Activated CD4-positive, alpha-beta memory T cell treated with anti-CD3 and anti-CD28 coated beads for 36 hours (primary cell): ENCODE measurements at places on chromosomes 5 and 9. TPM values are rescaled to one million over a fixed set of nuclear protein-coding genes. Genes with fewer than 3 reads are reported as not detected.
A peak's percentile ranks its signal among the peaks of the same experiment; 100 is the strongest.

DNA sequence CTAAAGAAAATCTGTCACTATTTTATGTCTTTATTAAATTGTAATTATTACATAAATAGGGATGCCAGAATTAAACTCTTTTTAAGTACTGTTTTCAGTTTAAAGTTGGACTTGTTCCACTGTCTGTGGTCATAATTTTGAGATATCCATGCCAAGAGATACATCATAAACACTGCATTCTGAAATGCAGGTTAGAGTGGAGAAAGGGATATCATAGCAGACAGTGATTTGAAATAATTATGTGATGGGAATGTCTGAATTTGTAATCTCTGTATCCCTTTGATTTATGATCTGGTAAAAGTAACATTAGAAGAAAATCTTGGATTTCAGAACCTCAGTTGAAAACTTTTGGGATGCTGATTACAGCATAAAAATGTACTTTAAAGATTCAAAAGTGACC, 222.1 kb downstream of the GOLPH3 start:
- no peak for DNase-seq

PNPLA7 gene
- 3.1 TPM for total RNA-seq

DNA sequence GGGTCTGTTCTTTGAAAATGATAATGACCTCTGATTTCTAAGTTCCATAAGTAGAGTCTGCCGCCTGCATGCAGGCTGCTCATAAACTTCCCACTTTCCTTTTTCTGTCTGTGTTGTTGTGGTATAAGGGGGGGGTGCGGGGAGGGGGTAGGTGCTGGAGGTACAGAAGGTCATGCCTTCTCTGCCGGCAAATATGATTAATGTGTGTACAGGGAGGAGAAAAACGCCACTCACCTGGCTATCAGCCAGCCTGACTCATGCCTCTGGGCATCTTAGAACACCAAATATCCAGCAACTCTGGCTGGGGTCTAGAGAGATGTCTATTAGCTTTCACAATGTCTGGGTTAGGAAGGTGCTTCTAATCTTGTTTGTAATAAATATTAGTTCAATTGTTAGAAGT, 128.3 kb downstream of the EFNA5 start:
- DNase-seq: no peak

DNA sequence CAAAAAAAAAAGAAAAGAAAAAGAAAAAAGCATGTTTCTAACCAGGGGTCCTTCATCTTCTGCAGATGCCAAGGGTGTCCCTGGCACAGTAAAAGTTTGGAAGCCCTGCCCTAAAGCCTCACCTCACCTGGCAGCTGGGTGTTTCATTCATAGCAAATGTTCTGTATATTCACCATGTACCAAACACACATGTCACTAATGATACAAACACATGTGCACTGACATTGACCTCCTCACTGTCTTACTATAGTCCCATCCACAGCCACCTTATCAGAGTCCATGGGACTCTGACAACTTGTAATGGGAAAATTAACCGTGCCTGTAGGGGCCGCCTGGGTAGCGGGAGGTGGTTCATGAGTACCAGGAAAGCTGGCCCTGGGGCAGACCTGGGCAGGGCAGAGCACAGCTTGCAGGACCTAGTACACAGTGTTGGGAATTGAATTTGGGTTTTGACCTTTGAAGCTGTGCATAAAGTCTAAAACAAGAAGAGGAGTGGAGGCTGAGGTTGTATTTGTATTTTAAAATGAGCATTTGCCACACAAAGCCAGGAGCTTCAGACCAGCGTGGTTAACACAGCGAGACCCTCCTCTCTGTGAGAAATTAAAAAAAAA, 6.4 kb upstream of the MGAT4B start:
- DNase-seq: no peak

GRCh38 chr5:175778951-175779503, 92.4 kb upstream of the CPLX2 start:
- no peak for DNase-seq

LCN10 gene
- 1.5 TPM for total RNA-seq

DNA sequence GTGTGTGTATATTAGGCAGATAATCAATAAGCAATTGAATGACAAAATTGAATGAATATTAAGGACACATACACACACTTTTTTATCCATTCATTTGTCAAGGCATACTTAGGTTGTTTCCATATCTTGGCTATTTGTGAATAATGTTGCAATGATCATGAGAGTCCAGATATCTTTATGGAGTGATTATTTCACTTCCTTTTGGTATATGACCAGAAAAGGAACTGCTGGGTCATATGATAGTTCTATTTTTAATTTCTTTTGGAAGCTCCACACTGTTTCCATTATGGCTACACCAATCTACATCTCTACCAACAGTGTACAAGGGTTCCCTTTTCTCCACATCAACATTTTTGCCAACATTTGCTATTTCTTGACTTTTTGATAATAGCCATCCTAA, 137.7 kb upstream of the PAPPA start:
- no peak for DNase-seq

NTRK2 gene
- total RNA-seq: 0.45 TPM

GPR151 gene
- total RNA-seq: not detected

- DNase-seq: no peak
These were observed 157.4 kb downstream of the EDIL3 start for GRCh38 chr5:84227236-84227635.

- no peak for DNase-seq
These were observed 230.5 kb downstream of the ESM1 start for GRCh38 chr5:54754878-54755277.

ZNF879 gene
- 2.4 TPM for total RNA-seq

GRCh38 chr5:75324791-75325190, 12.2 kb upstream of the HMGCR start:
- DNase-seq: peak; percentile 71

DNA sequence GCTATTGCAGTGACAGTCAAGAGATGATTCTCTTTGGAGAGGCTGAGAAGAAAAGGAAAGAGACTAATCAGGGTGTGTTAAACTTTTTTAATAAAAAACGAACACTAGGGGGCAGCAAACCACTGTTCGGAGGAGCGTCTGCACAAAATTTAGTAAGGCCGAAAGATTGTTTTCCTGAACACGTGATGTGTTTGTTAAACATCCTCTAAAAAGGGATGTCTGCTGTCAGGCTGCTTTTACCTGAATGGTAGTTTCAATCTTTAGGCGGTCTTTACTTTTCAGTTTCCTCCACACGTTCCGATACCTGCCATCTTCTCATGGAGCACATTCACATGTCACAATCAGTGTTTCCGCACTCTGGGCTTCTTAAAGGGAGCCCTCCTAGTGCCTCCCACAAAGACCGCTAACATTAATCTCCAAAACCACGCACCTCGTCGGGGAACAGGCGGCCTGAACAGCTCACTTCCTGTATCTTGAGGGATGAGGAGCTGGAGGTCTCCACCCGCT, 125.2 kb downstream of the GPBP1 start:
- peak; percentile 73 for DNase-seq

- no peak for DNase-seq
These were observed 4.1 kb downstream of the DAPK1 start for GRCh38 chr9:87501806-87502205.

CER1 gene
- total RNA-seq: not detected

DNA sequence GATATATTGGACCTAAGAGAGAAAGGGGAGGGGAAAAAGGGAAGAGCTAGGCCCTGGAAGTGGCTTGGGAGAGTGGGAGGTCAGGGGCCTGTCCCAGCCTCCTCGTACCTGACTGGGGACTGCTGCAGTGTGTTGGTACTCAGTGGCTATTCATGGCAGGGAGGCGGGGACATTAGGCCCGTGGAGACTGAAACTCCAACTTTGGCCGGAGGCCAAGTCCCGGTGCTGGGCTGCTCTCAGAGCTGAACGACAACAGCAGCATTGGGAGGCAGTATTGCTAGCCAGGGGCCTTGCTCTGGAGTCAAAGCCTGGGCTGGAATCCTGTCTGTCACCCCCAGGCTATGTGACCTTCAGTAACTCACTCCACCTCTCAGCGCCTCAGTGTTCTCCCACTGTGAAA, 37.8 kb downstream of the NEURL1B start:
- no peak for DNase-seq

GRCh38 chr9:119902611-119903010, 533.4 kb upstream of the BRINP1 start:
- DNase-seq: no peak

GRCh38 chr5:142319560-142320429, 5.0 kb downstream of the SPRY4 start:
- no peak for DNase-seq

DNA sequence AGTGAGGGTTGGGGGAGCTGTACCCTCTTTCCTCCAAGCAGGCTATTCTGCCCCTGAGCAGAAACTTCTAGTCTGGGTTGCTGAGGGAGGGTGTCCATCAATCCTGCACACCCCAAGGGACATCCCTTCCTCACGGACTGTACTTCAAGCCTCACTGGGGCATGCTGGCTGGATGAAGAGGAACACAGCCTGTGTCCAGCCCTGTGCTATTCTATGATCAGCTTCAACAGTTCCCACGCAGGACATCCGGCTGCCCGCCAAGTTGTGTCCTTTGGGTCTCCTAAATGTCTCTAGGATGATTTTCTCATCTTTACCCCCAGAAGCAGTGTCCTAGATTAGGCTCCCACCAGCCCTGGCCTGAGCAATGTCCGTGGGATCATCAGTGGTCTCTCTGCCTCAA, 68.1 kb downstream of the CRB2 start:
- no peak for DNase-seq

RGMB gene
- 3.3 TPM for total RNA-seq

GRCh38 chr5:36870399-36871040, 6.0 kb upstream of the NIPBL start:
- DNase-seq: no peak

DNA sequence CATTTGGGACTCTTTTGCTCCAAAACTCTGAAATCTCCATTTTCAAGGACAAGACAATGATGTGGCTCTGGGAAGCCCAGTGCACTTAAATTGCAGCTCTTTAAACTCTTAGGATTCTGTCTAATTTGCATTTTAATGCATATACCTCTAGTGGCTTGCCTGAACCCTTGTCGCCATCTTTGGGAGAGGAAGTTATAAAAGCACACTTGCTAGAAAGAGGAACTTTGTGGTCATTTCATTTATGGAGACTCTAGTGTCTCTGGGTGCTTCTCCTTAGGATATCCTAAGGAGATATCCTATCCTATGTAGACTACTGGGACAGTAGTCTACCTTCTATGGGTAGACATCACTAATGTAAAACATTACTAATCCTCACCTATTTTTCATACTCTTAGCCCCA, 77.3 kb upstream of the SLC1A3 start:
- DNase-seq: no peak

PDZD2 gene
- not detected for total RNA-seq

DNA sequence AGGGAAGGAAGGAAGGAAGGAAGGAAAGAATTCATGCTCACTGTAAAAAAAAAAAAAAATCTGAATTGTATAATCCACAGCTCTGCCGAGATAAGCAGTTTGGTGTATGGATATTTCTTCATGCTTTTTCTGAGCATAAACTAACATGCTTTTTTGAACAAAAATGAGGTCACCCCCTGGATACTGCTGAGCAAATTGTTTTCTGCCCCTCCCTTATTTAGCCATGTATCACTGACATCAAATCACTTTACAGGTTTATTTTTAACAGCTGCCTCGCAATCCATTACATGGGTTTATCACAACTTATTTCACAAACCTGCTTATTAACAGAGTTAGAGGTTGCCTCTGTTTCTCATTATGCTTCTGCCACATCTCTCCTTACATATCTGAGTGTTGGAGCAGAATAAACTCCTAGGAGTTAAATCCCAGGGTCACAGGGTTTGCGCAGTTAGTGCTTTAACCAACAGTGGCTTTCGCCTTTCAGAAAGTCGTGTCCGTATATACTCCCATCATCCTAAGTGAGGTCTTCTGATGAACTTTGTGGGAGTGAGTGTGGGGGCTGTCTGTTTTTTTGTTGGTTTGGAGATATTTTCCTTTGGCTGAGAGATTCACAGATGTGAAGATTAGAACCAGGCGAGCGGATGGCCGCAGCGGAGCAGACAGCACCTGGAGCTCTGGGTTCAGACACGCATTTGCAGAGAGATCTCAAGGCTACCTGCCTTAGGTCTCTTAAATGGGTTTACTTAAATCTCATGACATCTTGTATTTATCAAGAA, 57.7 kb downstream of the AK8 start:
- DNase-seq: no peak

DNA sequence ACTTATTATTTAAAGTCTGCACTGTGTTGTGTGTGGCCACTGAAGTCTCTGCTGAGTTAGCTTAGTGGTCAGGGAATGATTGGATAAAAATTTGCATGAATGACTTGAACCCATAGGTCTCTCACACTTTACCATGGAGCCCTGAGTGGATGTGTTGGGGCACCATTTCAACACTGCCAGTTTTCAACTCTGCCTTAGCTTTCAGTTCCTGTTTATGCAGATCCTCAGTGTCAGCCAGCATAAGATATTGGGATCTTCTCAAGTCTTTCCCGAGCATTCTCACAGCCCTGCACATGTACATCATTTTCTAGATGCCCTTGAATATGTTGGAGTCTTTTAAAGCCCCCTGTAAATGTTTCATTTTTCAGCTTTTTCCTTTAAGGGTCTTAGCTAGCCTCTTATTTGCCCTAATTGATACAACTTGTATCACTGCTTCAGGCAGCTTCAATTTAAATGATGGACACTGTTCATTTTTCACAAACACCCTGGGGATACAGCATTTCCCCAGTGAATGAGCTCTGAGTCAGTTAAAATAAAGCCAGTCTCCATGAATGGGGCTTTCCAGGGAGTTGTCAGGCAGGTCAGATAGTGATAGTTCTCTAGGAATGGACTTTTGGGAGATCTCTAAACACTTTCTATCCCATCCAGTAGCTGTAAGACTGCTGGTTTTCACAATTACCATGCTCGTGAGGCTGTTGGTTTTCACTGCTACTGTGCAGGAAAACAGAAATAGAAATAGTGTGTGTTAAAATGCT, 211.9 kb upstream of the PAPPA start:
- no peak for DNase-seq

- no peak for DNase-seq
These were observed 26.9 kb downstream of the INVS start for GRCh38 chr9:100125910-100126309.

DNA sequence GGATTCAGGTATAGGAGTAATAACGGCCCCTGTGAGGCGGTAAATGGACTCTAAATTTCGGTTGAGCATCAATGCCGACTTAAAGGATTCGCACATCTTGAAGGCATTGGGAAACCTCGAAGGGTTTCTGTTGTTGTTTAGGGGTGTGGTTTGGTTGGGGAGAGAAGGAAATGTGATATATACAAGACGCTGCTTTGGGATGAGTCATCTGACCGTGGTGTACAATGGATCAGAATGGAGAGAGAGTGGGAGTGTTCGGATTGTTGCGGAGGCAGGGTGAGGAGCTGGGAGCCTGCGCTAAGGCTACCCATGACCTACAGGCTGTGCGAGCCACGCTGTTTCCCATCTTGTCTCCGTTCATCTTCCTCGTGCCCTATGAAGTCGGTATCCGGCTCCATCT, 60.4 kb upstream of the ERCC6L2 start:
- no peak for DNase-seq

DNA sequence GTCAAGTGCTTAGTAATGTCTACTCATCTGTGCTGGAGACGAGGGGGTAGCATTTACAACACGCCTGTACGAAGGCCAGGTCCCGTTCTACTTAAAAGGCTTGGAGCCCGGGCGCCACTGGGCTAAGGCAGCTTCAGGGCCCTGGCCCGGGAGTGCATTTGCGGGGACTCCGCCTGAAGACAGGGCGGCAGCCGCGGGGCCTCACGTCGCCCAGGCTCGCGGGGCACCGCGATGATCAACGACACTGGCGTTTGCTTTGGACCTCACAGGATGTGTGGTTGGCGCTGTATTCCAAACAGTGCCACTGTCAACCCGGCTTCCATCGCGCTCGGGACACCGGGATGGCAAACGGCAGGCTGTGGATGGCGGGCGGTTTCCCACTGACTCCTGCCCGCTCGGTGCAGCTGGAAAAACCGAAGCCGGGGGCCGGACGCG, 1.1 kb upstream of the TENT4A start:
- DNase-seq: peak; percentile 68
